ENCODE measurements at places on chromosomes 2 and 18.

DNA sequence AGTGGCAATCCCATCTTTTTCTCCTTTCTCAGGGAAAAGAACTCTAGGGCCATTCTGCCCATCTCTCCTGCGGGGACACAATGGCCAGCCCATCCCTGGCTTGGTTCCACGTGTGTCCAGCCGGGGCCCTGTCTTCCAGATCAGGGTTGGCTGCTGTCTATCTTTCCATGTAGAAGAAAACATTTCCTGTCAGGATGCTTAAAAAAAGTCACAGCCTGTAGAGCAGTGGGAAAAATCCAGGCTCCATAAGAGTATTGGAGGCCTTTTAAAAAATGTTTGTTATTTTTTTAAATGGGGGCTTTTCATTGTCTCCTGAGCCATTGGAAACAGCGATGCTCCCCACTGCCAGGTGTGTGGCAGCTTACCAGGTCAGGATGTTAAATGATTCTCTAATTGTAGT is 105.6 kb downstream of the TGFA start:
- DNase-seq: no peak

DNA sequence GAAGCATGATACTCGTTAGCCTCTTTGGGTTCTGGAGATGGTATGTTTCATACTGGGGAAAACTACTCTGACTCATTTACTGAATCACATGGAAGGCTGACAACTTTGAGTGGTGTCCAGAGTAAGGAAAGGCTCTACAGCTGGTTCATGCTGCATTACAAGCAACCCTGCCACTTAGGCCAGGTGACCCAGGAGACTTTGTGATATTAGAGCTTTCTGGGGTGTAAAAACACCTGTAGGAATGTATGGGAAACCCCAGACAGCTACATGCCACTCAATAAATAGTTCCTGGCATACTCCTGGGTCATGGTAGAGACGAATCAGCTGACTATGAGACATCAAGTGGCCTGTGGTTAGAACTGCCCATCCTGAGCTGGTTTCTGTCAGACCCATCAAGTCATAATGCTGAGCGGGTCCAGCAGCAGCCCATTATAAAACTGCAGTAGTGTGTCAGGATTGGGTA is 21.3 kb upstream of the TCF7L1 start:
- DNase-seq: no peak

DNA sequence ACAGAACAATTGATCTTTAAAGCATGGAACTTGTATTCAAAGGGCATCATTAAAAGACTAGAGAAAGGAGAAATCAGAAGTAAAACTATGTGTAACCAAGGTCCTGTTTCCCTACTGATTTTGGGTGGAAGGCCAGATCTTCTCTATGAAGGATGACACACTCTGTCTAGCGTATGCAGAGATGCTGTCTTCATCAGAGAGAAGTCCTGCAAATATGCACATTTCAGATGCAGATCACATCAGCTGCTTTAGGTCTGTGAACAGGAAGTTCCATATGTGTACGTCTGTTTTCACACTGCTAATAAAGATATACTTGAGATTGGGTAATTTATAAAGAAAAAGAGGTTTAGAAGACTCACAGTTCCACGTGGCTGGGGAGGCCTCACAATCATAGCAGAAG is 857.3 kb downstream of the CNTNAP5 start:
- no peak for DNase-seq

DNA sequence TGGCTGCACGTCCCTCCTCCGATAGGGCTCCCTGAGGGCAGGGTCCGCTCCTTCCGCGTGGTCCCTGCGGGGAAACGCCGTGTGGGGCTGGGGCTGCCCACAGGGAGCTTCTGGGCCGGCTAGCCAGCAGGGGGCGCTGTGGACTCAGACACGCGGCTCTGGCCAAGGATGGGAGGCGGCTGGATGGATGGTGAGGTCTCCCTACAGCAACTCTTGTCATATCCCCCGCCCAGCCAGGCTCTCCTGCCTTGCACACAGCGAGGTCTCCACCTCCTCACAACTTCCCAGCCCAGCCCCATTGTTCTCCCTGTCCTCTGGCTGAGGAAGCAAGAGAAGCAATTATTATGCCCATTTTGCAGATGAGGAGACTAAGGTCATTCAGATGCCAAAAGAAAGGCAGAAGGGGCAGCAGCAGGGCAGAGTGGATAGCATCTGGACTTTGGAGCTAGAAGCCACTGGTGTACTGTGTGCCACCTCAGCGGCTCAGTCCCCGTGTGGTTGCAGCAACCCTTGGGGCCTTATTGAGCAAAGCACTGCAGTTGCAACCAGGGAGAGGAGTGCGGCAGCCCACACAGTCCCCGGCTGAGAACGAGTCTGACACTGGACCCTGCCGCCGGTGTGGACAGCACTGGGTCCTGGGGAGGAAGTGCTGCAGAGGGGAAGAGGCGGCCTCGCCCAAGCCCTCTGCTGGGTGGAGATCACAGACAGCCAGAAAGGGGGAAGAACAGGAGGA is 99.0 kb downstream of the ZFP36L2 start:
- no peak for DNase-seq

- DNase-seq: no peak
Measured at GRCh38 chr2:201018636-201019035, 52.8 kb downstream of the HYCC2 start.

DNA sequence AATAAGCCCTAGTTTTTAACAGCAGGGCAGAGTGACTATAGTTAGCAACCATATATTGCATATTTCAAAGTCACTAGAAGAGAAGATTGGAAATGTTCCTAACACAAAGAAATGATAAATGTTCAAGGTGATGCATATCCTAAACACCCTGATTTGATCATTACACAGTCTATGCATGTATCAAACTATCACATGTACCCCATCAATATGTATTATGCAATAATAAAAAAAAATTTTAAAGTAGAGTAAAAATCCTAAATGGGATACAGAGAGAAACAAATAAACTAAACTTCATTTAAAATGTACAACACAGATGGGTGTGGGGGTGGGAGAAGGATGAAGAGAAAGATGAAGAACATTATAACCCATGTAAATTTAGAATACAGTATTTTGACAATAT is 93.9 kb downstream of the TMEM131 start:
- no peak for DNase-seq

GRCh38 chr18:5195656-5196055 is 1.4 kb downstream of the AKAIN1 start:
- DNase-seq: no peak

DNA sequence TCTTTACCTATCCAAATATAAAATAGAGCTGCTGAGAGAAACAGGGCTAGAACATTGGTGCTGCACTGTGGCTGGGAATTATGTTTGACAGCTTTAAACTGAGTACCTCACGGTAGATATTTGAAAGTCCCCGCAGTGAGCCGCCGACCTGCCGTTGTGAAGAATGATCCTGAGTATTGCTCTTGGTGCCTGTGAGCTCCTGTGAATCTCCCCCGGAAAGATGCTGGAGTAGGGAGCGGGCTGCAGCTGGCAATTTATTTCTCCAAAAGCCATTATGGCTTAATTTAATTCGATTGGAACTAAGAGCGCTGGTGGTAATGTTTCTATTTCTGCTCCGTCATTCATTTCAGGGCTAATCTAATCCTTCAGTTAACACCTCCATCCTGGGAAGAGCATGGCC is 129.4 kb upstream of the TPO start:
- no peak for DNase-seq

DNA sequence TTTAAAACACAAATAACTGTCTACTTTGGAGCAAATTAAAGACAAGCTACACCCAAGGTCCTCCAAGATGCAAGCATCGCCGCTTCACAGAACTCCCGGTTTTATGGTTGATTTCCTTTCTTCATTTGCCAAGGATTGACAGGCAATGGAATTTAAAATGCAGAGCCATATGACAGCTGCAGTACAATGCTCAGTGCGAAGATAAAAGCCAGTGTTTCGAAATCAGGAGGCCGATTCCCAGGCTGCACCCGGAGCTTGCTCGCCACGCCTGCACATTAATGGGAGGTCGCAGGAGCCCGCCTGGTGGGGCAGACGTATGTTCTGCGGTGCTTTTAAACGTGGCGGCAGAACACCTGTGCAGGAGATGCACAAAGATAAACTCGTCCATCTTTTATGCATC is 727.6 kb upstream of the SOX11 start:
- no peak for DNase-seq

DNA sequence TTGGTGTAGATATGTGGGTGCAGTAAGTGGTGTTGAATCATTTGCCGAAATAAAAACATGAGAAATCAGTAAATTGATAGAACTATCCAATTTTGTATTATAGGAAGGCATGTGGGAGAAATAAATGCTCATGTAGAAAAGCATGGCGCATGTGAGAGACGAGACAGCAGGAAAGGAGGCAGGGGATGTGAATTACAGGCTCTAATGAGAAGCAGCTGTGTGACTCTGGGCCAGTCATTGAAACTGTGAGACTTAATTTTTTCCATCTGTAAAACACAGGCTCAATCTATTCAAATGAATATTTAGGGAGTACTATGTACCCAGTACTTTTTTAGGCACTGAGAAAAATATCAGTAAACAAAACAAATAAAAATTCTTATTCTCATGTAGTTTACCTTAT is 42.6 kb upstream of the MAP3K20 start:
- DNase-seq: no peak

GRCh38 chr2:207437524-207438143 is 92.1 kb upstream of the CREB1 start:
- no peak for DNase-seq

- DNase-seq: peak; percentile 94
Measured at GRCh38 chr18:42614619-42615293, 500.7 kb downstream of the RIT2 start.

DNA sequence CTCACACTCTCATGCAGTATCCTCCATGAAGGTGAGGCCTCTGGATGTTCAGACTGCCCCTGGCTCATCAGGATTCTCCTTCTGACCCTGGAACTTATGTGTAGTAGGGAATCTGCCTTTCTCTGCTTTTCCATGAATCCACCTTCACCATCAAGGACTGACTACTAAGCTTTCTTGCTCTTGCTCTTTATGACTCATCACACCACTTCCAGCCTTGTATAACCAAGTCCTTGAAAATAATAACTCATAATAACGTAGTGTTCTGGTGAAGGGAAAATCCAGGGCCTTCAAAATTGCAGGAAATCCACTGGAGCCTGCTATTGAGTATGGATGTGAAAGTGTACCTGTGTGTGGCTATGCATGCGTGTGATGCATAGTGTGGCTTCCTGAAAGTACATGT is 11.3 kb upstream of the KCNS3 start:
- no peak for DNase-seq

DNA sequence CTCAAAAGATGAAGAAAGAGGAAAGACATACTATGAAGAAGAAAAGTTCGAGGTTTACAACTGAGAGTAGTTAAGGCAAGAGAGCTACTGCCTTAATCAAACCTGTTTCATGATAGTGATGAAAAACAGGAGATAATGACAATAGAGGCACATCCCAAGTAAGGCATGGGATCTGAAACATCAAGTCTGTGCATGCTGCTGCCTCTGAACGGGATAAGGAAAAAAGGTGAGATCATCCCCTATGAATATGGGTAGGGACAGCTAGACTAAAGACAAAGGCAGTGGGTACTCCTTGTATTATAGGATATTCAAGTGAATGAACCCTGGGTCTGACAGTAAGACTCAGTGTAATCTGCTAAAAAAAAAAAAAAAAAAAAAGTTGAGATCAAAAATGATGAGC is 3.0 kb downstream of the EXOC6B start:
- no peak for DNase-seq

- no peak for DNase-seq
Measured at GRCh38 chr2:20957788-20958525, 85.9 kb downstream of the APOB start.

GRCh38 chr2:161146996-161147395 is 13.2 kb upstream of the TANK start:
- DNase-seq: no peak

DNA sequence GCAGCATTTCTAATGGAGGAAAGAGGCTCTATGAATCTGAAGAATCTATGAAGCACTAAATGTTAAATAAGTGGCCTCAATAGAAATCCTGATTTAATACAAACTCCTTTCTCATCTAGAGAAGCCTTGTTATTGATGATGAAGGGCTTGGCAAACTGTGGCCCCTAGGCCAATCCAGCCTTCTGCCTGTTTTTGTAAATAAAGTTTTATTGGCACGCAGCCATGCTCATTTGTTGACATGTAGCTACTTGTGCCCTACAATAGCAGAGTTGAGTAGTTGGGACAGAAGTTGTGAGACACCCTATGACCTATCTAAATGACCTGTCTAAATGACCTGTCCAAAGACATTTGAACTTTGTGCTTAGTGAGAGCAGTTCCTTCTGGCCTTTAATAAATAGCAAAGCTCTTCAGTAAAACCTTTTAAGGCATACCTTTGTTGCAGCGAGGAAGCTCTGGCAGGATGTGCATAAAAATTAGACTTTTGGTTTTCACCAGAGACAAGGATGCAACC is 484.4 kb upstream of the SPRED2 start:
- no peak for DNase-seq

GRCh38 chr18:76803814-76804213 is 18.5 kb upstream of the ZNF236 start:
- peak; percentile 66 for DNase-seq

DNA sequence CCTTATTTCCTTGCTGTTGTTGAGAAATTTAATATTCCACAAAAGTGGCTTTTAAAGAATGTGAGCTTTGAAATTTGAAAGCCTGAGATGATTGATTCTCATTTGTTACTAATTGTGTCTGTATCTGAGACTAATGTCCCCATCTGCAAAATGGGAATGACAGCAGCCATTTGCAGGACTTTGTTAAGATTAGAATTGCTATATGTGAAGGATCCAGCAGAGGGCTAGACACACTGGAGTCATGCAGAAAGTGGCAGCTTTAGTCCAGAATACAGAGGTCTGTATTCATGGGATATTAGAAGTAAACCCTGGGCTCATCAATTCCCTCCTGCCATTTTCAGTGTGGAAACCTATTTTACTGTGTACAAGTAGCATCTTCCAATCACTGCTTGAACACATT is 296.5 kb upstream of the GYPC start:
- DNase-seq: peak; percentile 19

GRCh38 chr2:26822877-26823276 is 25.1 kb upstream of the DPYSL5 start:
- no peak for DNase-seq

- no peak for DNase-seq
Measured at GRCh38 chr2:221551864-221552263, 20.2 kb downstream of the EPHA4 start.

DNA sequence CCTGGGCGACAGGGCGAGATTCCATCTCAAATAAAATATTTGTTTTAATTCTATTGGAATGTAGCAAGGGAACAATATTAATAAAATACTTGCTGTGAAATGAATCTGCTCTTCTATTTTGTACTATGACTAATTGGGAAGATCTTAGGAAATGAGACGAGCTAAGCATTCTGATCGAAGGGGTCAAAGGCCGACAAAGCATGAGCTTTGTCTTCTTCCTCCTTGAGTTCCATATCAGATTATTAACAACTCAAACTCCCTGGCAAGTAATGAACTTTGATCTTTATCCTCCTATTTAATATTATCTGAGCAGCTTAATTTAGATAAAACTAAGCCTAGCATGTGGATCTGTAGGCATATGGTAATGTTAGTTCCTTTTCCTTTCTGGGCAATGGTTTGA is 15.5 kb downstream of the GEMIN6 start:
- DNase-seq: no peak

Data from NCI-H774 (cell line).